NCI-H460 (cell line): ENCODE measurements at places on chromosomes 1 and 21.

DNA sequence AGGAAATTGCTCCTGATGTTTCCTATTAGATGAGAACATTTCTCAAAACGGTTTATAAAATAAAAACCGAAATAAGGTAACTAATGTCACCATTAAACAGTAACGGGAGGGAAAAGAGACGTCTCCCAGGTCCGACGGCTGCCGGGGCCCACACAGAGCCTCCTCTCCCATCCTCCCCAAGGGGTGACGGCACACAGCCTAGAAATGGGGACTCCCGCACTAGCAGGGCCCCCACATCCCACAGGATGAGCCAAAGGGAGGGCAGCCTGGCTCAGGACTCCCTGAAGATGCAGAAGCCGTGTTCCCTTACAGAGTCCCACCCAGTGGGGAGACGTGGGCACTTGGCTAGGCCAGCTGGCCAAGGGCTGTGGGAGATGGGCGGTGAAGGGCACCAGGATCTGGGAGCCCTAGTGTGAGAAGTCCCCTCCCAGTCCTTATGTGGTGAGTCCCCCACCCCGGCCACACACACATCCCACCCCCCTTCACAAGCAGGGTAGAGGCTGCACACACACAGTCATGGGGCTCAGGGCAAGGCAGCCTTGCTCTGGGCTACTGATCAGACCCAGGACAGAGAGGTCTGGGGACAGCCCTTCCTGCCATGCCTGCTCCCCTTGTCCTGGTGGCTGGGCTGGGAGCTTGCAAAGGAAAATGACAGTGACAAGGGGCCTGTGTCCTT, 3.3 kb downstream of the KRTAP10-3 start:
- DNase-seq = no peak

- peak; percentile 13 for DNase-seq
Observed at GRCh38 chr1:101653482-101653946, 343.2 kb downstream of the OLFM3 start.

GRCh38 chr21:44564886-44565598, 6.4 kb upstream of the KRTAP10-3 start:
- DNase-seq = no peak

DNA sequence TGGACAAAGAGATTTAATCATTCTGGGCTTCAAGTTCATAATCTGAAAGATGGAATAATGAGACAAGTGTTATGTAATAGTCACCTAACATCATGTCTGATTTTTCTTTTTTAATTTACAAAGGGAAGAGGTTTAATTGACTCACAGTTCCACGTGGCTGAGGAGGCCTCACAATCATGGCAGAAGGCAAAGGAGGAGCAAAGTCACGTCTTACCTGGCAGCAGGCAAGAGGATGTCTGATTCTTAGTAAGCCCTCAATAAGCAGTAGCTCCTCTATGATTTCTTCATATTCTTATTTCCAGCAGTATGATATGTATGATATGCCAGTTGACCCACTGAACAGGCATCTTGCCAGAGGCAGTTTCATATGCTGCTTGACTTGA, 152.7 kb downstream of the S1PR1 start:
- DNase-seq = no peak

DNA sequence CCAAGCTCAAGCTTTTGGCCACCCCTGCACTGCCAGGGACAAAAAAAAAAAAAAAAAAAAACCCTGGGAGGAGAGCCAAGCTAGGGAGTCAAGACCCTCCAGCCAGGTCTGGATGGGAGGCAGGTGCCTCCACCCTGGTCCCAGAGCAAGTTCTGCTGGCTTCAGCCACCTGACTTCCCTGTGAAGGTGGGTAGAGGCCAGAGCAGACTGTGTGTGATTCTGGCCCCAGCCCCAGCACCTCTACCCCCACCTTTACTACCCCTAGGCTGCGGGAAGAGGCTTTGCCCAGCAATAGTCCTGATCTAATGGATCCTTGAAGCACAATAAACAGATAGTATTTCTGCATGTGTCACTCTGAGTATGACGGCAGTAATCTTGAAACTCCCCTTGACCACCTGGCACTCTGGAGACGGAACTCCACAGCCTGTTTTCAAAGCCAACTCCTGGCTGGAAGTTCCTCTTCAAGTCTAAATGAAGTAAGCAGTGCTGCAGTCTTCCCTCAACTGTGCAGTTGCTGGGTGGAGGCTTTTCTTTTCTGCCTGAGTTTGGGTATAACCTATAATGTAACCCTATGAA, 9.8 kb downstream of the PDZK1IP1 start:
- no peak for DNase-seq

GRCh38 chr1:148264374-148265276, 112.5 kb upstream of the NBPF11 start:
- peak; percentile 92 for DNase-seq

- DNase-seq = no peak
Observed at GRCh38 chr1:179230251-179230650, 774 bp upstream of the ABL2 start.

DNA sequence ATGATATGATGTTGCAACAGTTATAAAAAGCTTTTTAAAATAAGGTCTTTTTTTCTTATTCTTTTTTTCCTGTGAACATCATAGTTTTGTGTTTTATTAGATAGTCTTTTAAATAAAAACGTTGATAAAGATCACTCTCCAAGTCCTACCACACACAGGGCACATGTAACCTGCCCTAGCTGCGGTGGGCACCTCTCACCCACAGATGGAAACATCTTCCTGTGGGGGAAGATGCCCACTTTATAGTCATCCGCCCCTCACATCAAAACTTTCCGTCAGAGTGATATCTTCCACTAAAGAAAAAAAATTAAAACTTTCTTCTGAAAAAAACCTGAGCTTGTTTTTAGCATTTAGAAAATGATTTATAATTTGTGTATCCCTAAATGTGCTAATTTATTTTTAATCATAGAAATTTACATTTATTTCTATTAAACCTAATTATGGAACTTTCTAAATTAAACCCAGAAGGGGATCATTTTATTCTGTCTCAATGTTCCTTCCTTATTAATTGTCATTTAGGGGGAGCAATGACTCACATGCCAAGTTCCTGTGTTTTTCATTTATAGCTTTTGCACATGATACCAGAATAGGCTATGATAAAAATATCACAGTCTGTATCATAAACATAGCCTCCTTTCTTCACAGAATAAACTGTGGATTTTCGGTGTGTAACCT, 24.7 kb downstream of the TNFRSF9 start:
- no peak for DNase-seq

- DNase-seq = no peak
Observed at GRCh38 chr1:116152577-116152943, 41.4 kb downstream of the MAB21L3 start.

GRCh38 chr1:14602136-14602535, 3.7 kb downstream of the KAZN start:
- no peak for DNase-seq

- DNase-seq = no peak
Observed at GRCh38 chr1:197810812-197811211, 35.5 kb upstream of the DENND1B start.

DNA sequence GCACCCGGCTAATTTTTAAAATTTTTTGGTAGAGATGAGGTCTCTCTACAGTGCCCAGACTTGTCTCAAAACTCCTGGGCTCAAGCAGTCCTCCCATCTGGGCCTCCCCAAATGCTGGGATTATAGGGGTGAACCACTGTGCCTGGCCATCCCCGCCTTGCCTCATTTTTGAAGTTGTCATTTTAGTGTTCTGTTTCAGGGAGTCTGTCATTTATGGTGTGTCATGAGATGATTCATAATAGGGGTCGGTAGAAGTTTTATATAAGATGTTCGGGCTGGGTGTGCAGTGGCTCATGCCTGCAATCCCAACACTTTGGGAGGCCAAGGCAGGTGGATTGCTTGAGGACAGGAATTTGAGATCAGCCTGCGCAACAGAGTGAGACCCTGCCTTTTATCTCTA, 8.5 kb downstream of the PRCC start:
- DNase-seq = no peak

DNA sequence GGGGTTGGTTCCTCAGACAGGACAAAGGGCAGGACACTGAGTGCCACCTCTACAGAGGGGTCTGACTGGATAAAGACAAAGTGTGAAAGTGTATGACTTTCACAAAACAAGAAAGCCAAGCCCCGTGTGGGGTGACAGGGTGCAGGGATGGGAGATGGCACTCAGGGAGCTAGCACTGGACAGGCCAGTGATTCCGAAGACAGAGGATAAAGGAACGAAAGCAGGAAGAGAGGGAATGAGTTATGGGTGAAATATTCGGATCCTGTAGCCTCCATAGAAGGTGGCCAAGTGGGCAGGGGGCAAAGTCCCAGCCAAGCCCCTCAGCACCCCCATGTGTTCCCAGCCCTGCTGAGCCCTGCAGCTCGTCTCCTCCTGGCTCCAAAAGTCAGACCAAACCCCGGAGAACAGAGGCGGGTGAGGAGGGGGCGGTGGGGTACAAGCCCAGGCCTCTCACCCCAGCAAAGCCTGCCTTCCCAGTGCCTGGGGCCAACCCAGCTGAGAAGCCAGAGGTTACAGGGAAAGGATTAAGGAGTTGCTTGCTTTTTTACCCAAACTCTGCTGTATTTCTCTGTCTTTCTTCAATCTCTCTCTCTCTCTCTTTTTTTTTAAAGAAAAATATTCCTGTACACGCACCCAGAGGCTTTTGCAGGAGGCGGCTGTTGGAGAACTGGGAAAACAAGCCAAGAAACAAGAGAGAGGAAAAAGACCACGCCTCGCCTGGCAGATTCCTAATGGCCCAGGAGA, 14.0 kb upstream of the WASF2 start:
- no peak for DNase-seq

- DNase-seq = no peak
Observed at GRCh38 chr1:204705493-204705811, 19.9 kb upstream of the LRRN2 start.
